Ovary (tissue), 10 donors: ENCODE measurements at places on chromosomes 1 and 21. TPM values are rescaled to one million over a fixed set of nuclear protein-coding genes. Genes with fewer than 3 reads are reported as not detected.

- H3K27me3 ChIP-seq = no peaks in the 10 kb centered on the region
- no peaks in the 10 kb centered on the region for H3K36me3 ChIP-seq
- no peak overlapping the region for H3K4me3 ChIP-seq
- no peak overlapping the region for H3K27ac ChIP-seq
- no peak for DNase-seq
These were observed 207.1 kb downstream of the SLC35F3 start for GRCh38 chr1:234111458-234112142.

DNA sequence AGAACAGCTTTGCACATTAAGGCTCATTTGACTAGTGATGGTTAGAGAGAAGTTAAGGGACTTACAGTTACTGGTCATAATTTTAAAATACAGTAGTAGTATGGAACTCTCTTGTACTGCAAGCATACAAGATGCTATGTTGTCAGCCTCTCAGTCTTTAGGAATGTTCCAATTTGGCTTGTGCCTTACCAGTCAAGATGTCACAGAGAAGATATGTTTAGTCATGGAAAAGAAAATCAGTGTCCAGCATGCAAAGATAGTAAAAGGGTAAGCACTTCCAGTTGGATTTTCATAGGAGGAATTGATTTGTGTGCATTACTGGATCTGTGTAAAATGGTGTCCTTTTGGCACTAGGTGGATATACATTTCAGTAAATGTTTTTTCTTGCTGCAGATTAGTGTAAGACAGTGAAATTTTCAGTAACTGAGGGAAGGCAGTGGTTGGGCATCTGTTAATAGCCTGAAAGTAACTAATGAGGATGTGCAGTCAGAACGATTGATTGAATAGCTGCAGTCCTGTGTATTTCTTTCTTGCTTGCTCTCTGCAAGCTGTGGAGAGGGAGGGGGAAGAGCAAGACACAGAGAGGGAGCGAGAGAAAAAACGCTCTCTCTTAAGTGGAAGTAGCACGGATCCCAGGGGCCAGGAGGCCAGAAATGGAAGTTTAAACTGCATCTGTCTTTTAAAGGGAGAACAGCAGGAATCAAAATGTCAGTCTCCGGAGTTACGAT lies 108.2 kb downstream of the CLEC20A start:
- no peaks in the 10 kb centered on the region for H3K4me1 ChIP-seq
- no peaks in the 10 kb centered on the region for H3K27me3 ChIP-seq
- no peak overlapping the region for H3K27ac ChIP-seq
- H3K4me3 ChIP-seq = no peak overlapping the region

GRCh38 chr1:59359325-59359724 lies 62.4 kb downstream of the FGGY start:
- no peaks in the 10 kb centered on the region for H3K36me3 ChIP-seq
- DNase-seq = no peak
- no peak overlapping the region for H3K4me3 ChIP-seq
- H3K4me1 ChIP-seq = peaks cover 9% of the 10 kb centered on the region
- H3K27me3 ChIP-seq = no peaks in the 10 kb centered on the region
- no peak overlapping the region for H3K27ac ChIP-seq

DNA sequence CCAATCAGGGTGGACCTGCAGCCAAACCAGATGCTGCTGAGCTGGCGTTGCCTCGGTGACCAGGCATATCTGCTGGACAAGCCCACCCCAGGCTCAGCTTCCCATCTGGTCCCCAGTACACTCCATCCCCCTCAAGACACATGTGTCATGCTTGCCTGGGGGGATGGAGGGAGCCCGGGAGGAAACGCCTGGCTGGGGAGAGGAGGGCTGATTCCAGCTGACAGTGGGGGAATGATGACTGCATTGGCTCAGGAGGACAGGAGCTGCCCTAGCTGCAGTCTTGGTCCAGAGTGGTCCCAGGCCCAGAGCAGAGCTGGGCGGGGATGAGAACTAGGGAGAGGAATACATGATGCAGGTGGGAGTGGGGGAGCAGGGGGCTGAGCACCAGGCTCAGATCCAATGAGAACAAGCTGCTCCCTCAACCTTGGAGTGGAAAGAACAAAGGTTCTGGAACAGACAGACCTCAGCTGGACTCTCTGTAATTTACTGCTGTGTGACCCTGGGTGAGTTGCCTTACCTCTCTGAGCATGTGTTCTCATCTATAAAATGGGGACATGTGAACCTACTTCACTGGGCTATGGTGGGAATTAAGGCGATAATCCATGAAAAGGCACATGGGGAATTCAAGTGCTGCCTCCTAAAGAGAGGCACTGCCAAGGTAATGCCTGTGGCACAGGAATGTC lies 23.1 kb upstream of the ECE1 start:
- no peaks in the 10 kb centered on the region for H3K36me3 ChIP-seq
- H3K27me3 ChIP-seq = no peaks in the 10 kb centered on the region
- H3K27ac ChIP-seq = peak overlapping the region; percentile 45
- peak; percentile 57 for DNase-seq
- no peak overlapping the region for H3K4me3 ChIP-seq
- peaks cover 33% of the 10 kb centered on the region for H3K4me1 ChIP-seq

GRCh38 chr1:172144445-172145061 lies 275.9 kb upstream of the C1orf105 start:
- DNase-seq = peak; percentile 84
- no peaks in the 10 kb centered on the region for H3K27me3 ChIP-seq
- H3K36me3 ChIP-seq = no peaks in the 10 kb centered on the region
- H3K4me3 ChIP-seq = peak overlapping the region; percentile 38
- peak overlapping the region; percentile 54 for H3K27ac ChIP-seq

DNA sequence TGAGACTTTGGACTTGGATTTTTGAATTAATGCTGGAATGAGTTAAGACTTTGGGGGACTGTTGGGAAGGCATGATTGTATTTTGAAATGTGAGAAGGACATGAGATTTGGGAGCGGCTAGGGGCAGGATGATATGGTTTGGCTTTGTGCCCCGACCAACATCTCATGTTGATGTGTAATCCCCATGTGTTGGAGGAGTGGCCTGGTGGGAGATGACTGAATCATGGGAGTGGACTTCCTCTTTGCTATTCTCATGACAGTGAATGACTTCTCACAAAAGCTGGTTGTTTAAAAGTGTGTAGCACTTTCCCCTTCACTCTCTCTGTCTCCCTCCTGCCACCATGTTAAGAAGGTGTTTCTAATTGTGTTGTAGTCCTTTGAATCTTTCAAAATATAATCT lies 9.3 kb upstream of the PHGDH start:
- H3K4me1 ChIP-seq = no peaks in the 10 kb centered on the region
- no peak overlapping the region for H3K27ac ChIP-seq
- H3K36me3 ChIP-seq = no peaks in the 10 kb centered on the region
- no peak for DNase-seq
- no peaks in the 10 kb centered on the region for H3K27me3 ChIP-seq

DNA sequence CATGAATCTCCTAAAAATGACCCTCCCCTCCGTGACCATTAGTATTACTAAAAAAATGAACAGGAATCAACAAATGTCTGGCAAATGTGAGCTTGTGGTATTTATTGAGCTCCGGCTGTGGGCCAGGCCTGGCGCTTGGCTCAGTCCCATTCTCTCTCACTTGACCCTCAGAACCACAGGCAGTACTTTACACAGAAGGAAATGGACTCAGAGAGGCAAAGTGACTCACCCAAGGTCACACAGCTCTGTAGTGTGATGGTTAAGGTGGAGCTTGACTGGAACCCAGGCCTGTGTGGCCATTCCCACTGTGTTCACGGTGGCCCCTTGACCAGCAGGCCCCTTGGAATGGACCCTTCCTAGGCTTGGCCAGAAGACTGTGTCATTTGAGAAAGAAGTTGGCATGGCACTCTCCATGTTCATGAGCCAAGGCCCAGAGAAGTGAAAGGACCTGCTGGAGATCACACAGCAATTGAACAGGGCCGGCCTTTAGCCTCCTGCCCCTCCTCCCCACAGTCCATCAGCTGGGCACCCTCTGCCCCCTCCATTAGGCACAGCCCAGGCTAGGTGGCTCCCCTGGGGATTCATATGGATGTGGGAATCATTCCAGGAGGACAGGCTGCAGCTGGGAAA lies 32.1 kb downstream of the FAM151A start:
- H3K36me3 ChIP-seq = no peaks in the 10 kb centered on the region
- no peak overlapping the region for H3K4me3 ChIP-seq
- H3K27ac ChIP-seq = no peak overlapping the region
- H3K27me3 ChIP-seq = no peaks in the 10 kb centered on the region

DNA sequence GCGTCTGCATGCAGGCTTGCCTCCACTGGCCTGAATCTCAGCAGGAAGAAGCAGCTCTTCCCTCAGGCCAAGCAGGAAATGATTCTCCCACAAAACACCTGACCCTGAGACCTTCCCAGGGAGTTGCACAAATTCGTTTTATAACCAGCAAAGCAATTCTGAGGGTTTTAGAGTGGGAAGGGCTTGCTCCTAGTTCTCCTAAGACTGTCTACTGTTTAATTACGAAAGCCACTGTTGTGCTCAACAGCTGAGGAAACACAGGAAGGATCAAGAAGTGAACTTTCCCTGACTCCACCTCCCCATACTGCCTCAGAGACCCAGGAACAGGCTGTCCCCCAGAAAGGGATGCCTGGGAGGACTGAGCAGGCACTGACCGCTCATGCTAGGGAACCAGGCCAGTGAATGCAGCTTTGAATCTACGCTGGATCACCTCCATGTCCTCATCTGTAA lies 37.0 kb upstream of the PUM1 start:
- peak; percentile 13 for DNase-seq
- no peak overlapping the region for H3K27ac ChIP-seq
- H3K27me3 ChIP-seq = no peaks in the 10 kb centered on the region
- no peak overlapping the region for H3K4me3 ChIP-seq

DNA sequence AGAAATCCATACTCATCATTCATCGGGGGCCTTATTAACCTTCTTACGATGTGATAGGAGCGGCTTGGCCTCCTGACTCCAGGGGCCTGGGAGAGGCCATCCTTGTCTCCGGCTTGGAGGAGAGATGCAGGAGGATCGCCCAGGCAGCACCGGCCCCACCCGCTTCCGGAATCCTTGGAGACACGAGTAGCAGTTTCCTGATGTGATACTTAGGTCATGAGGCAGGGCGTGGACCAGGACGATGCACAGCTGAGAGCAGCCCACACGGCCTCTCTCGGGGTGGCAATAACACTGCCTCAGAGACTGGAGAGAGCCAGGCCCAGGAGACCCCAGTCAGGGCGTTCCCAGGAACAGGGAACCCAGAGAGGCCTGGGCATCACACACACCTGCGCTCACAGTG lies 163.6 kb upstream of the ARHGEF16 start:
- H3K36me3 ChIP-seq = no peaks in the 10 kb centered on the region
- no peak for DNase-seq
- H3K27ac ChIP-seq = no peak overlapping the region
- H3K4me1 ChIP-seq = no peaks in the 10 kb centered on the region
- H3K4me3 ChIP-seq = no peak overlapping the region
- H3K27me3 ChIP-seq = no peaks in the 10 kb centered on the region

DNA sequence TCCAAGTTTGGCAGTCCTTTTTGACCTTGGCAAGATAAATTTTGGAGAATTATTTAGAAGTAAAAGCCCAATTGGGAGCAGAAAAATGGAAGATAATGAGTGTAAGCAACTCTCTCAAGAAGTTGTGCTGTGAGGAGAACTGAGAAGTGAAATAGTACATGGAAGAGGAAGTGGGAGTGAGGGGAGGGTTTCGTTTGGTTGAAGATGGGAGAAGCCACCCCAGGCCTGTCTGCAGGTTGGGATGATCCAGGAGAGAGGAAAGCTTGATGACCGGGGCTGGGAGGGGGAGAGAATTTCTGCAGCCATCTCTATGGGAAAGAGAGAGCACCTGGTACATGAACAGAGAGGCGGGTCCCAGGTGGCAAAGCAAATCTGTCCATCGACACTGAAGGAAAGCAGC lies 8.6 kb upstream of the RCAN1 start:
- DNase-seq = no peak
- no peak overlapping the region for H3K27ac ChIP-seq
- H3K4me3 ChIP-seq = no peak overlapping the region
- H3K27me3 ChIP-seq = no peaks in the 10 kb centered on the region
- no peaks in the 10 kb centered on the region for H3K36me3 ChIP-seq

- H3K27ac ChIP-seq = no peak overlapping the region
- no peaks in the 10 kb centered on the region for H3K4me1 ChIP-seq
- H3K36me3 ChIP-seq = no peaks in the 10 kb centered on the region
- no peak for DNase-seq
- no peak overlapping the region for H3K4me3 ChIP-seq
- H3K27me3 ChIP-seq = no peaks in the 10 kb centered on the region
These were observed 204.5 kb upstream of the GREM2 start for GRCh38 chr1:240816472-240816871.

DNA sequence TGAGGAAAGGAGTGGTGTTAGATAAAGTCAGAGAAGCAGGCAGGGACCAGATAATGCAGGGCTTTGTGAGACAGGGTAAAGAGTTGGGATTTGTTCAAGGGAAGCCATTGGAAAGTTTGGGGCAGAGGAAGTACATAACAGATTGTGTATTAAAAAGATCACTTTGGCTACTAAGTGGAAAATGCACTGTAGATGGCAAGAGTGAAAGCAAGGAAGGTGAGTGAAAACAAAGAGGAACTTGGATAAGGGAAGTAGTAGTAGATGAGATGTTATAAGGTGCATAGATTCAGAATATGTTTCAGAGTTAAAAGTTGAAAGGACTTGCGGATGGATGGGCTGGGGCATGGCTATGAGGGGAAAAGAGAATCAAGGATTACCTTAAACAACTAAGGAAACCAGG lies 17.4 kb downstream of the MRPL39 start:
- H3K27ac ChIP-seq = no peak overlapping the region
- no peak for DNase-seq
- no peaks in the 10 kb centered on the region for H3K36me3 ChIP-seq
- no peaks in the 10 kb centered on the region for H3K4me1 ChIP-seq

- H3K36me3 ChIP-seq = no peaks in the 10 kb centered on the region
- DNase-seq = no peak
- no peaks in the 10 kb centered on the region for H3K4me1 ChIP-seq
- no peak overlapping the region for H3K27ac ChIP-seq
- no peak overlapping the region for H3K4me3 ChIP-seq
These were observed 794 bp downstream of the KRTAP12-3 start for GRCh38 chr21:44658541-44658910.

DNA sequence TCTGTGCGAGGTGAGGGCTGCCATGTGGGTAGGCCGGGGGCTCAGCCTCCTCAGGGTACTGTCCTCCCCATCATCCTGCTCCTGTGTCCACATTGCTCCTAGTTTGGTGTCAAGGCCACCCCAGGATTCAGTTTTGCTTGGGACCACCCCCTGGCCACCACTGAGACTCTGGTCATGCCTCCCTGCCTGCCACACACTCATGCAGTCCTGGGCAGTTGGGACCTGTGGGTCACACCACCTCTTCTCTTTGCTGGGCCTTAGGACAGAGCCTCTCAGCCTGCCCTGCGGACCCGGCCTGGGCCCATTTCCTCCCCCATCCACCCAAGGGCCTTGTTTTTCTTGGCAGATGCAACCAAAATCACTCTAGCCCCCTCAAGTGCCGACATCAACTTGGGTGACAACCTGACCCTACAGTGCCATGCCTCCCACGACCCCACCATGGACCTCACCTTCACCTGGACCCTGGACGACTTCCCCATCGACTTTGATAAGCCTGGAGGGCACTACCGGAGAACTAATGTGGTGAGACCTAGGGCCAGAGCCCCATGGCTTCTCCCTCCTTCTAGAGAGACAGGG lies 19.4 kb downstream of the TMEM81 start:
- H3K4me1 ChIP-seq = no peaks in the 10 kb centered on the region
- no peaks in the 10 kb centered on the region for H3K36me3 ChIP-seq
- H3K27ac ChIP-seq = no peak overlapping the region
- no peak for DNase-seq
- H3K27me3 ChIP-seq = no peaks in the 10 kb centered on the region
- H3K4me3 ChIP-seq = no peak overlapping the region

Gene ITSN1
- total RNA-seq = 45.5 TPM

Gene PLA2G2C
- total RNA-seq = not detected
